ENCODE measurements at places on chromosomes 2 and 18.

DNA sequence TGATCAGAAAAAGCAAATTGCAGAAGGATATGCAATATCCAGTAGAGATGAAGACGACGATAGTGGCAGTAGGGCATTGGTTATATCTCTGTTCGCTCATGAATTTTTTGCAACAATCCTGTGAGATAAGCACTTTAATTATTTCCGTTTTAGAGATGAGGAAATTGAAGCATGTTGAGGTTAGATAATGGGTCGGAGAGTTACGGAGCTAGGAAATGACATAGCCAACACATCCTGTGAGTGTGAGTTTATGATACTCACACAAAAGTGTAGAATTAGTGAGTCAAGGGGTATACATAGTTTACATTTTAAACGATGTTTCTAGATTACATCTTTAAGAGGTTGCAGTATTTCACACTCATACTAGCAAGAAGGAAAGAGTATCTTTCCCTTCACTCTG is 123.1 kb upstream of the ARL4C start:
- DNase-seq, result no peak

GRCh38 chr18:57087644-57088376 is 59.1 kb upstream of the BOD1L2 start:
- no peak for DNase-seq

DNA sequence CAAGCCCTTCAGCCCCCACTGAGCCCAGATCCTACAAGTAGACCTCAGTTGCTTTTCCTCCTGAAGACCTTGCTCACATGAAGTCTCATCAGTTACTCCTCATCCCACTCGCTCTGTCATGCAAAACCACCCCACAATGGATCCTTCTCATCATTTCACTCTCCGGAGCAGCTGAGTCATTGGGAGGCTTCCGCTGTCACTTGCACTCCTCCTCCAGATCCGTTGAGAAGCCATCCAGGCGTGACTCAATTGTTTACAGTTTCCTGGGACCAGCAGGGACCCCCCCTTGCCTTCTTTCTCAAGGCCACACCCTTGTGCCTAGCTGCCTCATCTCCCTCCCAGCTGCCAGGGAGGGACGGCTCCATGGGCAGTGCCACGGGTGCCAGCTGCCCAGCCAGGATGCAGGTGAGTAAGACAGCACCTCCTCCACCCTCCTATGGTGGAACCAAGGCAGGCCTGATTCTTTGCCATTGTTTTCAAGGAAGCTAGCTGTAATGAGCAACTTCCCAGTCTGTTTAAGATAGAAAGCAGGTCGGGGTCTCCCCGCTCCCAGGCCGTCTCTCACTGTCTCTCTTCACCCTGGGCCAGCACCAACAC is 16.3 kb downstream of the GPR55 start:
- no peak for DNase-seq

- no peak for DNase-seq
Measured at GRCh38 chr2:158300394-158300793, 156.2 kb downstream of the CCDC148 start.

DNA sequence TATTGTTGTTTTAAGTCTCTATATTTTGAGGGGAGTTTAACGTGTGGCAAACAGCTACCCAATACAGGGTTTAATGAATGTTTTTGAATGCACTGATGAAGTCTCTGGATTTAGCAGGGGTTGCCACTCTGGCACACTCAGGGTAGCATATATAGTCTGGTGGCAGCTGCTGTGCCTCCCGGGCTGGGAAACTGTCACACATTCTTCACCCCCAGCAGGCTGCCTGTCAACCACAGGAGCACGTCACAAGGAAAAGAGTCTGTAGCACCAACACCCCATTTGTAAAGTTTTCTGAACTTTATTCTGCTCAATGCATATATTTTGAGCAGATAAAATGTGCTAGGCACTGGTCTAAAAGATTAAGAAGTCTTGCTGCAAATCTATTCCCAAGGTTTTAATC is 39.3 kb downstream of the NGEF start:
- no peak for DNase-seq

DNA sequence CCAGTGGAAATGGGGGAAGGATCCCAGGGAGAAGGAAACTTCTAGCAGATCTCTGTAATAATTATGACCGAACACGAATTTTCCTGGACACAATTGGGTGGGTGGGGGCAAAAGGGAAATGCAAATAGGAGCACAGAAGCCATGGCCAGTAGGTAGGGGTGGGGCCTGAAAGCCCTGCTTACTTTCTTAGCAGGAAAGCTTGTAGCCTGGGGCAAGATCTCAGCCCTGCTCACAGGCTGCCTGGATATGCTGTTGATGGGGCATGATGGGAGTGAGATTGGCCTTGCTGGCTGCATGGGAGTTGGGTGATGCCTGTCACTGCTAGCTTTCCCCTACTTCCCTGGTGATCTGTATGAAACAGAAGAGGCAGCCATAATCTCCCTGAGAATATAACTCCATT is 45.9 kb upstream of the SPOPL start:
- no peak for DNase-seq

GRCh38 chr18:70337139-70337972 is 48.5 kb downstream of the SOCS6 start:
- no peak for DNase-seq

GRCh38 chr2:175207741-175208438 is 26.4 kb upstream of the ATP5MC3 start:
- no peak for DNase-seq

- no peak for DNase-seq
Measured at GRCh38 chr2:117492209-117492851, 322.2 kb upstream of the DDX18 start.

- DNase-seq, result no peak
Measured at GRCh38 chr2:225398372-225398771, 1.1 kb upstream of the NYAP2 start.

GRCh38 chr2:106734165-106734564 is 151.8 kb downstream of the ST6GAL2 start:
- no peak for DNase-seq
